ENCODE measurements at places on chromosomes 4 and X. TPM values are rescaled to one million over a fixed set of nuclear protein-coding genes. Genes with fewer than 3 reads are reported as not detected.

Gene TBC1D1
- total RNA-seq = 176 TPM

Gene LCORL
- 34.3 TPM for total RNA-seq

Gene CDKL2
- total RNA-seq = not detected

Gene PLCXD1
- total RNA-seq = 0.39 TPM

Gene EIF2S3
- 55.3 TPM for total RNA-seq

Gene GPR50
- not detected for total RNA-seq

Gene ZNF711
- 0.27 TPM for total RNA-seq

Gene RTL3
- 0.67 TPM for total RNA-seq

Gene FGFR3
- 0.15 TPM for total RNA-seq

Gene USP9X
- 90.3 TPM for total RNA-seq

Gene CD40LG
- total RNA-seq = 0.23 TPM

Gene HAUS3
- total RNA-seq = 4.8 TPM

Gene PNMA6F
- total RNA-seq = not detected

Gene AWAT2
- total RNA-seq = not detected

Gene NAT8L
- total RNA-seq = 3.2 TPM

Gene GPC4
- 8.9 TPM for total RNA-seq

Gene TEX13C
- not detected for total RNA-seq

Gene XAGE1A
- total RNA-seq = not detected

All from gastrocnemius medialis (tissue), 4 donors.